ENCODE measurements at places on chromosomes 7 and 10.

DNA sequence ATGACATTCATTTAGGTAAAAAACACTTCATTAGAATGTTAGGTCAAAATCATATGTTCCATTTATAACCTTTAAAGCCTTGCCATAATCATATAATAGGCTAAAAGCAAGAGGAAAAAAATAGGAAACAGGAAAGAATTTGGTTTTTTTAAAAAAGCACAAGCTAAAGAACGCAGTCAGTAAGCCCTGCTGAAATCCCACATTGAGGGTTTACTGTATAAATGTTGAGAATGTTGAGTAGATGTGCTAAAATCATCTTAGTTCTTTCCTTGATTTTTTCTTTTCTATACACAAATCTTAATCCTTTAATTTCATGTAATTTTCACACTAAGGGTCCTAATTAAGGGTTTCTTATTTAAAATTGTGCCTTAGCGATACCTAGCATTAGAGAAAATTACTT is 133.0 kb downstream of the TSPAN12 start:
- DNase-seq, result no peak

- no peak for DNase-seq
These were observed 152.9 kb upstream of the PLXDC2 start for GRCh38 chr10:19663344-19663743.

- DNase-seq, result no peak
These were observed 786 bp downstream of the ATP5F1C start for GRCh38 chr10:7788639-7789286.

DNA sequence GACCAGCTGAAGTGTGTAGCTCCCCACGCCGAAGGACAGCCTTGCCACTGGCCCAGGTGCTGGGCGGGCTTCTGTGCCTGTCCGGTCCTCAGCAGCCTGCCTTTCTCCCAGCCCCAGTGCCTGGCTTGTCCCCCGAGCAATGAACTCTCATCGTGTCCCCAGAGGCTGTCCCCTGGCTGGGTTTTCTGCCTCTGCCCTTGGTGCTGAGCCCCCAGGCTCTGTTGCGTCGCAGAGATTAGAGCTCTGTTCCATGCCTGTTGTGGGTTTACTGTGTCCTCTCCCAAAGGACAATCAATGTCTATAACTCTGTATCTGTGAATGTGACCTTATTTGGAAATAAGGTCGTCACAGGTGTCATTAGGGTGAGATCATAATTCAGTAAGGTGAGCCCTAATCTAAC is 226.1 kb upstream of the SHH start:
- no peak for DNase-seq

- DNase-seq, result no peak
These were observed 79.8 kb upstream of the PTN start for GRCh38 chr7:137423321-137423720.

DNA sequence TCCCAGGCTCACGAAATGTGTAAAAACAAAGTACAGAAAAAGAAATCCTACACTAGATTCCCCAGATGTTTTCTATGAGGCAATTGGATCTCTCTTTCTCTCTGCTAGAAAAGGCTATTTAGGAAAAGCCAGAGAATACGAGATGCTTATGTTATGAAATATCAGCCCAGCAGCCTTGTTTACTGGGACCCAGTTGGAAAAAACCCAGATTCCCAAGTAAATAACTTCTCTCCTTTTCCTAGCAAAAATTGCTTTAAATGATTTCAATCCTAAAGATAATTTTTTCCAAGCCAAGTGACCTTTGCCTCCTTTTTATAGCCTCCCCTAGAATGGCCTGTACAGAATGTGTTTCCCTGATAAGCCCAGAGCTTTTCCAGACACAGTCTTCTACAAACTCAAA is 199.3 kb downstream of the PLXNA4 start:
- no peak for DNase-seq

- DNase-seq, result no peak
These were observed 167.9 kb upstream of the KAT6B start for GRCh38 chr10:74658511-74658910.

- DNase-seq, result no peak
These were observed 252.6 kb downstream of the DOCK4 start for GRCh38 chr7:111953611-111954010.

DNA sequence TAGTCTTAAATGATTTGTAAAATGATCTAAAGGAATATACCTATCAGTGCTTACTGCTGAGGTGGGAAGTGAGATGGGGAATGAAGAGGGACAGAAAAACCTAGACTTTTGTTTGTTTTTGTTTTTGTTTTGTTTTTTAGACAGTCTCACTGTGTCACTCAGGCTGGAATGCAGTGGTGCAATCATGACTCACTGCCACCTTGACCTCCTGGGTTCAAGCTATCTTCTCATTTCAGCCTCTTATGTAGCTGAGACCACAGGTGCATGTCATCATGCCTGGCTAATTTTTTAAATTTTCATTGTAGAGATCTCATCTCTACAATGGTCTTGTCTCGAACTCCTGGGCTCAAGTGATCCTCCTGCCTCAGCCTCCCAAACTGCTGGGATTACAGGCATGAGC is 116.4 kb upstream of the SEM1 start:
- DNase-seq, result no peak

GRCh38 chr7:157124690-157125089 is 14.0 kb upstream of the UBE3C start:
- no peak for DNase-seq

- no peak for DNase-seq
These were observed 12.7 kb downstream of the ZSWIM8 start for GRCh38 chr10:73798087-73798486.

GRCh38 chr7:76074306-76074971 is 26.5 kb downstream of the MDH2 start:
- DNase-seq, result no peak

DNA sequence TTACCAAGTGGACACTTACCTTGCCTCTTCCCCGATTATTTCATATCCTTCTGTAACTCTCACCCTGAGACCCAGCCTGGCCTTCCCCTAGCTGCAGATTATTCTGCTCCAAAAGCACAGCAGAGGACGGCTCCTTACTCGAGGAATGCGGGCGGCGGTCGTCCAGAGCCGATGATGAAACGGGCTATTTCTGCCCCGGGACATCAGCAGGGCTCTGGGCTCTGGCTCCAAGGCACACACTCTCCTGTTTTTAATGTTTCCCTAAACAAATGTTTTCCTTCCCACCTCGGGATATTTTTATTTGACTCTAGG is 343 bp upstream of the C10orf71 start:
- DNase-seq, result no peak

GRCh38 chr10:12597788-12598765 is 248.7 kb downstream of the CAMK1D start:
- DNase-seq, result no peak

- peak; percentile 57 for DNase-seq
These were observed 14.9 kb upstream of the CCDC3 start for GRCh38 chr10:13016426-13016825.

GRCh38 chr7:152341039-152341913 is 94.5 kb downstream of the KMT2C start:
- DNase-seq, result no peak

GRCh38 chr7:767941-768731 is 41.1 kb upstream of the PRKAR1B start:
- no peak for DNase-seq

DNA sequence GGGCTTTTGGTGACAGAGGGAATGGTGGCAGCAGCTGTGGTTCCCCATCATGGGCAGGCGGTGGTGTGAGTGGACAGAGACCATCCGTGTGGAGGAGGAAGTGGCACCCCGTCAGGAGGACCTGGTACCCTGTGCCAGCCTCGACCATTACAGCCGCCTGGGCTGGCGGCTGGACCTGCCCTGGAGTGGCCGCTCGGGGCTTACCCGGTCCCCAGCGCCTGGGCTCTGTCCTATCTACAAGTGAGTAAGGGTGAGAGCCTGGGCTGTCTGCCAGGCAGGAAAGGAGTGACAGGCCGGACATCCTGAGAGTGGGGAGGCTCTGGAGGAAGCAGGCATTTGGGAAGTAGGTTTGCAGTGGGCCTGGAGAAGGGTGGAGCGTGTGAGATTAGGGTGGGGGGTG is 2.9 kb upstream of the ZNF467 start:
- DNase-seq, result no peak

DNA sequence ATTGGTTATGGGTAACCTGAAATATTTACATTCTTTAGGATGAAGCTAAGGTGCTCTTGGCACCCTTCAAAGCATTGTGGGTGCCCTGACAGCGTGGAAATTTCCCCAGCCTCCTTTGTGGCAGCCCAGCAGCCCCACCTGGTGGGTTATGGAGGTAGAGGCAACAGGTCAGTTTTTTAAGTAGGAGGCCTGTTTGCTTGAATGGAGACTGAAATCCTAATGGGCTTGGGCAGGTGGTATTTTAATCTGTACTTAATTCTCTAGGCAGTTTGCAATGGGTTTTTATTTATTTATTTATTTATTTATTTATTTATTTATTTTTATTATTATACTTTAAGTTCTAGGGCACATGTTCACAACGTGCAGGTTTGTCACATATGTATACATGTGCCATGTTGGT is 139.4 kb downstream of the EPC1 start:
- no peak for DNase-seq

DNA sequence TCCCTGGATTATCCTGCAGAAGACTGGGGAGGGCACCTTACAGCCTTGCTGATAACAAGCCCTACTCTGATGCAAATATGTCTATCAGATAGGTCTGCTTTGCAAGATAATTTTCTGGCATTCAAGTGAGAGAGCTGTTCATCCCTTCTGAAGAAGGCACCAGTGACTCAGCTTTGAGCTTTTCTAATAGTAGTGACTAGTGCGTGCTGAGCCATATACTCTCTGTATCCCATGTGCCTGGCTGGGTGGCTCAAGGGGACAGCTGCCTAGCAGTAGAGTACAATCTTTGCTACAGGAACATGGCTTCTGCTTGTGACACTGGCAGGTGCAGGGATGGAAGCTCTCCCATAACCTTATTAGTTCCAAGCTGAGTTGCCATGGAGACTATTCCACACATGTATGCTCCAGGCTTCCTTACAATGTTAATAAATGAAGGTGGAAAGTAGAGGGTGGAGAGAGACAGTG is 35.0 kb upstream of the ABCB4 start:
- no peak for DNase-seq

- DNase-seq, result no peak
These were observed 400.9 kb downstream of the KCNMA1 start for GRCh38 chr10:77236700-77237099.

- no peak for DNase-seq
These were observed 1.1 kb downstream of the EPHB6 start for GRCh38 chr7:142855756-142856564.

- DNase-seq, result no peak
These were observed 53.3 kb downstream of the FIGNL1 start for GRCh38 chr7:50396856-50397255.

DNA sequence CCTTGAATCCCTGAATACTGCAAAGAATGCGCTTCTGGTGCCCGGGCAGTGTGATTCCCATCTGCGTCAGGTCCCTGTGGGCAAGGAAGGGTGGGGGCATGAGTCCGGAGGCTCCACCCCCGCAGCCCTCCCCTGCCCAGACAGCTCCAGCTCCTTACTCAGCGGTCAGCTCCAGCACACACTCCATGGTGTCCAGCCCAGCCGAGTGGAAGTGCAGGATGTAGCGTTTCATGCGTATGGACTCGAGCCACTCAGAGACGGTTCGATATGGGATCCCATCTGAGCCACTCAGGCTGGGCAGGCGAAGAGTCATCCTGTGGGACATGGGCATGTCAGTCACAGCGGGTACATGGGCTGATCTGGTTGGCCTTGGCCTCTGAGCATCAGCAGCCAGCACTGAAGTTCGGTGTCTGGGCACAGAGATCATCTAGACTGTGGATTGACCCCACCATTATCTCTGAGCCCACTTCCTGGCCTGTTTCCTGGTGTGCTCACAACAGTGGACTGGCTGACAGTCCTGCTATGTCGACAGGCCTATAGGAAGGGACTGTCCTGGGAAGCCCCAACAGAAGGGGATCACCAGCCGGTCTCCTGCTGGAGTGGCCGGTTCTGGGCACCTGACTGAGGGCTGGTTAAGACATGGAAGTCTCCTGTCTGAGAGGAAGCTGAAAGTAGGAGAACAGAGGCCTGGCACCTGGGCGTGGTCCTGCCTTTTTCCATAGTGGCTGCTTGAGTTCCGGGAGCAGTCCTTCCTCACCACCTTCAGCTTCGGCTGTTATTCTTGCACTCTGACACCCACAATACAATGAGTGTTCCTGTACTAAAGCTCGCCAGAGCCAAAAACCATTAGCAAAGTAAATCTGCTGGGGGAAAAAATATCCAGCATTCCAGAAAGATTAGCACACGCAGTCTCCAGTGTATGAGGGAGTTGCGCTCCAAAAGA is 10.6 kb downstream of the ZYX start:
- DNase-seq, result no peak

GRCh38 chr10:11140963-11141362 is 123.3 kb downstream of the CELF2 start:
- no peak for DNase-seq

- no peak for DNase-seq
These were observed 388.8 kb upstream of the PHF14 start for GRCh38 chr7:10584886-10585285.

DNA sequence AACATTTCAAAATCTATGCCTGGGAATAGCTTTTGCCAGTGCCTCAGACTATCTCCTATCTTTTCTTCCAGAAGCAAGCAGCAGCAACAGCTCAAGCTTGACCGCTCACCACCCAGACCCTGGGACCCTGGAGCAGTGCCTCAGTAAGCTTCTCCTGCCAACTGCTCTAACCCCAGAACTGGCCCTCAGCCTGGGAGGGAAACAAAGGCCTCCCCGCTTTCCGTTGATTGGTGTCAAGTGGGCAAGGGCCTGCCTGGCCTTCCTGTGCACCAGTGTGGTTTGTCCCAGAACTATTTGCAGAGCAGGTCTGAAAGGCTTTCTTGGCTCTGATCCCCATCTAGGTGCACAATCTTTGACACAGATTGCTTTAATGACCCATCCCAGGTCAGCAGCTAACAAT is 3.3 kb upstream of the ATP6V0A4 start:
- DNase-seq, result no peak

- no peak for DNase-seq
These were observed 41.8 kb downstream of the ASZ1 start for GRCh38 chr7:117385363-117386109.

- no peak for DNase-seq
These were observed 25.1 kb upstream of the VPS41 start for GRCh38 chr7:38934051-38934450.

GRCh38 chr10:132263866-132264265 is 43.9 kb downstream of the STK32C start:
- no peak for DNase-seq

GRCh38 chr7:41682422-41682821 is 20.5 kb downstream of the INHBA start:
- DNase-seq, result no peak

GRCh38 chr7:568031-568951 is 48.6 kb upstream of the PDGFA start:
- no peak for DNase-seq

GRCh38 chr10:11386044-11386443 is 225.4 kb downstream of the USP6NL start:
- no peak for DNase-seq

Measured in esophagus muscularis mucosa (tissue), 4 donors.